ENCODE measurements at places on chromosomes 3 and 15. TPM values are rescaled to one million over a fixed set of nuclear protein-coding genes. Genes with fewer than 3 reads are reported as not detected.

Gene PAK6
- not detected for total RNA-seq

Gene C15orf62
- total RNA-seq = 0.18 TPM

Gene LRRC2
- not detected for total RNA-seq

Gene TGFBR2
- total RNA-seq = 113 TPM

Gene ARMC8
- 41.8 TPM for total RNA-seq

Gene C3orf49
- not detected for total RNA-seq

Gene CCR3
- total RNA-seq = not detected

Gene ROPN1B
- not detected for total RNA-seq

Gene CKMT1A
- total RNA-seq = not detected

Gene C3orf85
- total RNA-seq = not detected

Gene GOLGA8J
- not detected for total RNA-seq

Gene GPR176
- total RNA-seq = 93.1 TPM

Gene ARGFX
- not detected for total RNA-seq

Gene MUC20
- total RNA-seq = not detected

Gene FRMD5
- 1.8 TPM for total RNA-seq

Gene MESP2
- total RNA-seq = under 0.01 TPM

Gene SAMD7
- total RNA-seq = not detected

Gene GPR87
- 3.2 TPM for total RNA-seq

Gene SERPINI2
- total RNA-seq = not detected

Gene CHRFAM7A
- total RNA-seq = not detected

Gene ATP13A5
- total RNA-seq = not detected

Gene ST8SIA2
- not detected for total RNA-seq

Gene KBTBD12
- total RNA-seq = not detected

Gene RAB11A
- 233 TPM for total RNA-seq

Gene IMPG2
- total RNA-seq = 0.18 TPM

All from myometrial cell (primary cell).